ENCODE measurements at places on chromosomes 7 and 10.

GRCh38 chr10:102931643-102932042 is 13.5 kb downstream of the CNNM2 start:
- no peak for DNase-seq

DNA sequence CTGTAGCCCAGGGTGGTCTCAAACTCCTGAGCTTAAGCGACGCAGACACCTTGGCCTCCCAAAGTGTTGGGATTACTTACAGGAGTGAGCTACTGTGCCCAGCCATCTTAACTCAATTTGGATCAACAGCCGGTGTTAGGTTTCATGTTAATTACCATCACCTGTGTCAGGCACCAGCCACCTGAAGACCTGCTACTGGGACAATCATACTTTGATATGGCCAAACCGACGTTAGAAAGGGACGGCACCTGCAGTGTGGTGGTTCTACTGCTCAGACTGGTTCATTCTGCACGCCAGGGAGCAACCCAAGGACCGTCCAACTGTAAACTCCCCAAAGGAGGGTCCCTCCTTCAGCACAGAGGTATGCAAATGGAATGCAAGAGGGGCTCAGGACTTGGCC is 74.2 kb upstream of the CYTH3 start:
- DNase-seq: no peak

- DNase-seq: no peak
Observed at GRCh38 chr7:112995059-112995824, 91.4 kb downstream of the GPR85 start.

DNA sequence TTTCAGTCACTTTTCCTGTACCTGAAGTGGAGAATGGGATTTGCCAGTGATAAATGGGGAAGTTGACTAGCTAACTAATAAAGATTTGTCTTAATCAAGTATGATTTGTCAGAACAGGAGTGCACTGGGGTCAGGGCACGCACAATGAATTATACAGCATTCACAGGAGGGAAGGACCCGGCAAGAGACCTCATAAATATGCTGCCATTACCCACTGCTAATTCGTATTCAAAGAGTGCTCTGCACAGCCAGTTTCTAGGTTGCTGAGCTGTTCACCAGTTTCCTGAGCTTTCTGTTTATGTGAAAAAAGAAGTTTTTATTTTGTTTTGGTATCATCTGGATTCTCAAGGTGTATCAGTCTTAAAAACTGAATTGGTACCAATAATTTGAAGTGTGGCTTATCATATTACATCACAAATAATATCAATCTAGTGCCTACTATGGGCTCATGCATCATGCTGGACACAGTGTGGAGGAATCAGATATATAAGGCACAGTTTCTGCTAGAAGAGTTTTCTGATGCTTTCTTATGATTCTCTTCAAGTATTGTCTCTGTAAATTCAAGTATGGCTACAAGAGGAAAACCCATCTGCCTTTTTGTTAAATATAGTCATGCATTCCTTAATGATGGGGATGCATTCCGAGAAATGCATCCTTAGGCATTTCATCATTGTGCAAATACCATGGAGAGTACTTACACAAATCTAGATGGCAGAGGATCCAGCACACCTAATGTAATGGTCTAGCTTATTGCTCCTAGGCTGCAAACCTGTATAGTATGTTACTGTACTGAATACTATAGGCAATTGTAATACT is 202.2 kb downstream of the VTI1A start:
- DNase-seq: no peak

GRCh38 chr7:47347346-47347745 is 234.6 kb downstream of the TNS3 start:
- DNase-seq: no peak

DNA sequence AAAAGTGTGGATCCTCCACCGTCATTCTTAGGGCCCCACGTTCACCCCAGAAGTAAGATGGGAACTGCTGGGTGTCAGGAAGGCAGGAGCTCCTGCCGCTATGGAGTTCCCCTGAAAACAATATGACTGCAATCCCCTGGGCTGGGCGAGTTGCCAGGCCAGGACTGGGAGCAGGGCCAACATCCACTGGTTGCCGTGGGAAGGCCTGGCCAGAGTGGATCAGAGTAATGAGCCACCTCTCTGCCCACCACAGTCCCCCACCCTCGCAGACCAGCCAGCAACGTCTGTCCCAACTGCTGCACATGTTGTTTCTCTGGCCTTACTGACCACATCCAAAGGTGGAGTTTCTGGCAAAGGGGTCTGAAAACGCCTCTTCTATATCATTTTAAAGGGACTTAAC is 86.6 kb downstream of the STRA8 start:
- no peak for DNase-seq

DNA sequence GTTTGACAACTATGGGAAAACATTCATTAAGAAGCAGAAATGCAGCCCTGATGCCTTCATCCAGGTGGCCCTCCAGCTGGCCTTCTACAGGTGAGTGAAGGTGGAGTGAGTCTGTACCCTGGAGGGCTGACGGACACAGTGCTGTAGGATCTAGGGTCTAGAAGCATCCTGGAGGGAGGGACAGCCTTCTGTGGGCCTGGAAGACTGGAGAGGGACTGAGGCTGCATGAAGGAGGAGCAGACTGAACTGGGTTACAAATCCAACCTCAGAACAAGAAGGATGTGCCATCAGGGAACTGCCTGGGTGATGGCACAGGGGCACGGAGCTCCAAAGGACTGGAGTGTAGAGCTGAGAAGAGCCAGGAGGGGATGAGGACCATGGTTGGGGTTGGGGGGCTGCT is 27.5 kb upstream of the C10orf53 start:
- DNase-seq: no peak

- DNase-seq: no peak
Observed at GRCh38 chr10:14137391-14137790, 193.3 kb downstream of the FRMD4A start.

DNA sequence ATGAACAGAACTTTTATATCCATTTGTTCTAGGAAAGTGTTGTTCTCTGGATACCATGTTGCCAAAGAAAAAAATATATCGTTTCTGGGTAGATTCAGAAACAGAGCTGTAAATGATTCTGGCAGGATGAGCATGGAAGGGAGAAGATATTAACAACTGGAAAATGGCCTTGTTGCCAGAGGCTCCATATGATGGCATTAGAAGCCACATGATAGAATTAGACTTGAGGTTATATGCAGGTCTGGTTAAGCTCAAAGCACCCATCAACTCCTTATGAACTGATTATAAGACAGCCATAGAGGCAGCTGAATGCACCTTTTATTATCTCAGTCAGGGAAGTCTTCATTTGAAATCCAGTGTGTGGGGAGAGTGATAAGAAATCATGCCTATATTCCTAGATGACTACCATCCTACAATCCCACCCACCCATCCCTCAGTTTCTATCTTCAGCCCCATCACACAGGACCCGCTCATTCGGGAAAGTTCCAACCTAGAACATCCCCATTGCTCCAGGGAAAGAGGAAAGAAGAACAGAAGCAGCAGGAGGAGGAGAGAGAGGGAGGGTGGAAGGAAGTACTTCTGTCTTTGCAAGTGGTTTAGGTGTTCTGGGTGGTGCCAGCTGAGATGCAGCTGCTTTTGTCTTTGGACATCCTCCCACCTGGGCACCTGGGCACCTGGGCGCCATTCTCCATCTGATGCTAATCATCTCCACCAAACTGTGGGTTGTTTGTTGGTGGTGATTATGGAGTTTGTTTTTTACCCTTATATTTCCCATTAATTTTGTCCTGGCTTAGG is 25.5 kb upstream of the TRIL start:
- DNase-seq: no peak

- no peak for DNase-seq
Observed at GRCh38 chr7:150432915-150433892, 17.2 kb upstream of the GIMAP8 start.

- no peak for DNase-seq
Observed at GRCh38 chr7:106045139-106045538, 67.0 kb downstream of the SYPL1 start.

DNA sequence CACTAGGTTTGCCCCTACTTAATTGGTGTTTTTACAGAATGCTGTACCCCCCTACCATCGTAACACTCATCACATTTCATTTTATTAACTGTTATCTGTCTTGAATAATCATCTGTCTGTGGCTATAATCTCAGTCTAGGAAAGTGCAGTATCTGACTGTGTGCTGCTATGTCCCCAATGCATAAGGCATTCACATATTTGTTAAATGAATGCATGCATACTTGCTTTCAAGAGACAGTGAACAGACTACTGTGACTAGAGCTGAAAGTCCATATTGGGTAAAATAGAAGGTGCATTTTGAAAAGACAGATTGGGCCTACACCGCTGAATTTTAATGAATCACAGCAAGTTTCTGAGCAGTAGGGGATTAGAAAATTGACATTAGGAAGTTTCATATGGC is 112.3 kb downstream of the ARHGAP12 start:
- DNase-seq: no peak

GRCh38 chr7:143884241-143884968 is 17.6 kb downstream of the TCAF1 start:
- no peak for DNase-seq

- no peak for DNase-seq
Observed at GRCh38 chr10:3749600-3749999, 35.4 kb downstream of the KLF6 start.

- peak; percentile 78 for DNase-seq
Observed at GRCh38 chr10:96719850-96720421, 378 bp downstream of the PIK3AP1 start.

DNA sequence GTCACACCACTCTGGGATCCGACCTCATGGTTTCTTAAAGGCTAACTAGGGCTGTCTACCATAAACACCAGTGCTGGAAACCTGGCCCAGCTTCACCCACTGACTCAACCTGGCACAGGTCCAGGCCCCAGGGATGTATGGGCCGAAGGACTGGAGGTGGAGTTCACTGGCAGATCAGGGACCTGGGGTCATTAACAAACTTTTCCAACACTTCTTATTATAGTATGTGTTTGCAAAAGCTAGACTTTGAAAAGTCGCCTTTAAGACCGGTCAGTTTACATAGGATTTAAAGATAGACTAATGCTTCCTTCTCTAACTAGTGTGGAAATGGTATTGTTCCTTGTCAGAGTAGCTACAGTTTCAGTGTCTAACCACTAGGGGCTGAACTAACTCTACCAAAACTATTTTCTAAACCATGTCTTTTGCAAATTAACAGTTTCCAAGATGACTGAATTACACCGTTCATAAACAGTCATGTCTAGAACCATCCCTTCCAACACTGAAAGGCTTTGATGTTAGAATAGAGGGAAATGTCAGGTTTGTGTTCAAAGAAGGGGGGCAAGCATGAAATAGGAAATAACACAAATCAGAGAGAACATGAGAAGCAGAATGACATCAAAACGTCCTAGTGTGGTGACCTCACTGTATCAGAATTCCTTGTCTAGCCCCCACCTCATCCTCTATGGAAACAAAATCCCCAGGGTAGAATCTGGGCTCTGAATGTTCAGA is 29.7 kb downstream of the STN1 start:
- DNase-seq: no peak

DNA sequence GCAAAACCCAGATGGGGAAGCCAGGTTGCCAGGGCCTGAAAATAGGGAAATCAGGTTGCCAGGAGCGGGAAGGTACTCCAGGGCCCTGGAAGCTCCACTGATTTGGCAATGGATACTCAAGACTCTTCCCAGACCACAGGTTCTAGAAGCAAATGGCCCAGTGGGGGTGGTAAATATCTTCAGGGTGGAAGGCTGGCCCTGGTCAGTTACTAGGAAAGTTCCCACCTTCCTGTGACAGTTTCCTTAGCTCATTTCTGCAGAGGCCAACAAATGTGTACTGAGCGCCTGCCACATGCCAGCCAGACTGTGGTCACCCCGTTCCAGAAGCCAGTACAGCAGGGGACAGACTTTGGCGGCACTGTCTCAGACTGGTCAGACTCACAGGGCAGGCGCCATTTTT is 113.6 kb downstream of the FAM53B start:
- no peak for DNase-seq

GRCh38 chr10:16995867-16996529 is 133.6 kb downstream of the CUBN start:
- no peak for DNase-seq

- no peak for DNase-seq
Observed at GRCh38 chr7:27611059-27611458, 51.6 kb downstream of the HIBADH start.

DNA sequence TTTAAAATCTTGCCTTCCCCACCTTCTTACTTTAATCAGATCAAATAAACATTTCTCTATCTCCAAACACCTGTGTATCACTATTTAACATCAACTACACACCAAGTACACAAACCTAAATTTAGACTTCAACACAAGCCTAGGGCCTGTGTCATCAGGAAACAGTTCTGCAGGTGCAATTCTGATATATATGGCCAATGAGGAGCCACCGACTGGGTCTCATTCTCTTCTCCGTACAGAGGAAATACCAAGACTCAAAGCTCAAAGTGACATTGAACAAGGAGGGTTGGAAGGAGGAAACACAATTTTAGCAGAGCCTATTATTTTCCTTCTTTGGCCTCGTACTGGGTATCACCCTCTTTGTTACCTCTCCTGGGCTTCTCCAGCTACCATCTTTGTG is 152.6 kb upstream of the PRR15 start:
- no peak for DNase-seq

GRCh38 chr7:135522509-135522908 is 12.6 kb upstream of the CNOT4 start:
- no peak for DNase-seq

DNA sequence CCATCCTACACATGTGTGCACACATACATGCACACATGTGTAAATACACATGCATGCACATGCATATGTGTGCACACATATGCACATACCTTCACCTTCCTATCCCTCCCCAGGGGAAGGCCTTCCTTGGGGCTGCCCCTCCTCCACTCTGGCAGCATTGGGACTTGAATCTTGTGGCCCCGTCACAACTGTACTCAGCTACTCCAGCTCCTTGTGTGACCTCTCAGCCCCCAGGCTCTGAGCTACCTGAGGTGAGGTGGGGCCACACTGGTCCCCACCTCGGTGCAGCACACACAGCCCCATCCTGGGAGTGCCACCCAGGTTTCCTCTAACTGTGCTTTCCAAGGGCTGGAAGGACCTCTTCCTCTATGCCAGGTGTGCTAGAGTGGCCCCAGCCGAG is 116.0 kb downstream of the LHPP start:
- no peak for DNase-seq

DNA sequence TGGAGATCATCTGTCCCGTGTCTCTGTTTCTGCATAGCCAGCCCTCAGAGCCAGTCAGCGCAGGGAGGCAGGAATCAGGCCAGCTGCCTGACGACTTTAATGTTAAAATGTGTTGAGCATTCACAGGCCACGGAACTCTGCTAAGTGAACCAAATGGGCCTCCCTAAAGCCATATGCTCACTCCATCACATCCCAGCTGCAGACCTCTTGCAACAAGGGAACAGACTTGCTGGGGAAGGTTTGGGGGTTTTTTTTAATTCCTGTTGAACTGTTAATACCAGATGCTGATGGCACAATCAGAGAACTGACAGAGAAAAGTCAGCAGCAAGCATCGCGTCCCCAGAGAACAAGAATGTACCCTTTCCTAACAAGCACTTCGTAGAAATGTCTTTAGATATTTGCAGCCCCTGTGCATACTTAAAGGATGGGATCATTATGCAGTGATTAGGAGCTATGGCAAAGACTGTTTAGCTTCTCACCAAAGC is 900.4 kb upstream of the AUTS2 start:
- DNase-seq: no peak

GRCh38 chr7:13920053-13920697 is 69.3 kb downstream of the ETV1 start:
- DNase-seq: no peak

Data from stimulated activated naive B cell treated with anti-CD40 and anti-IgM and Interleukin-4, amounts not matched to agents 10 μg/mL and 1 μg/mL and 100 μg/mL, for 72 hours (primary cell).